ENCODE measurements at places on chromosomes 4 and X. TPM values are rescaled to one million over a fixed set of nuclear protein-coding genes. Genes with fewer than 3 reads are reported as not detected.

Gene MAGEC1
- total RNA-seq = not detected

Gene ETDA
- not detected for total RNA-seq

Gene GLOD5
- total RNA-seq = not detected

Gene UGDH
- total RNA-seq = 67.9 TPM

Gene PTTG2
- not detected for total RNA-seq

Gene ASB5
- total RNA-seq = not detected

Gene FGF13
- total RNA-seq = 0.02 TPM

Gene SLC6A14
- 0.05 TPM for total RNA-seq

DNA sequence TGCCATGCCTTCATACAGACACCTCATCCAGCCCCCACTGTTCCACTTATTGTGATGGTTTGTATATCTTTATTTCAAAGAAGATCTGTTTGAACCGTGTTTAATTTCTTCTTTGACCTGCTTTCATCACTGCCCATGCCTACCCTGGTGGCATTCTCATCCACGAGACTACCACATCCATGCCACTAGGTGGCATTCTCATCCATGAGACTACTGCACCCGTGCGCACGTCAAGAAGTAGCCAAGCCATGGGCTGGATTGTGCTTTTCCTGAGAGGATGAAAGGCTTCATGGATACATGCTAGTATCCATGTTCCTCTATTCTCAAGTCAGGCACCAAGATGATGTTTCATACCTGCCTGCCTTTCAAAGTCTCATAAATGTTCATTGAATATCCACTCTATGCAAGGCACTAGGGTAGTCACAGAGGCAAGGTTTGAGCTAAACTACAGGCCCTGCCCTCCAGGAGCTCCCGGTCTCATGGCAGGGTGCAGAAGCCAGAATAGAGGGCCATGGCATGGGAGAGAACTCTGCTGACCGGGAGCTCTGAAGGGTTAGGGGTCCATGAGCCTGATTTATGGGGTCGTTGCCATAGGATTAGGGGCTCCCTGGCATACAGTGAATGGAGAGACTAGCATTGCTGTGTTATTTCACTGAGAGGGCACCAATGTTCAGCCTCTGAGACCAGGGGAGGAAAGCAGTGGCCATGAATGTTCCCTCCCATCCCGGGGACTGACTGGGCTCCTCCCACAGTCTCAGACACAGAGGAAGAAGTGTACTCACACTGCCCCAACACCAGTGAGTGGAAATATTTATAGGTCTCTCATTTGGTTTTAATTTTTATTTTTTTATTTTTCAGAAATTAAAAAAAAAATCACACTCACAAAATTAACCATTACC, 24.8 kb upstream of the EOLA2 start:
- DNase-seq = peak; percentile 45

- DNase-seq = no peak
Measured at GRCh38 chr4:116561768-116562167, 523.6 kb downstream of the TRAM1L1 start.

- no peak for DNase-seq
Measured at GRCh38 chrX:43005561-43005960, 227.6 kb upstream of the PPP1R2C start.

DNA sequence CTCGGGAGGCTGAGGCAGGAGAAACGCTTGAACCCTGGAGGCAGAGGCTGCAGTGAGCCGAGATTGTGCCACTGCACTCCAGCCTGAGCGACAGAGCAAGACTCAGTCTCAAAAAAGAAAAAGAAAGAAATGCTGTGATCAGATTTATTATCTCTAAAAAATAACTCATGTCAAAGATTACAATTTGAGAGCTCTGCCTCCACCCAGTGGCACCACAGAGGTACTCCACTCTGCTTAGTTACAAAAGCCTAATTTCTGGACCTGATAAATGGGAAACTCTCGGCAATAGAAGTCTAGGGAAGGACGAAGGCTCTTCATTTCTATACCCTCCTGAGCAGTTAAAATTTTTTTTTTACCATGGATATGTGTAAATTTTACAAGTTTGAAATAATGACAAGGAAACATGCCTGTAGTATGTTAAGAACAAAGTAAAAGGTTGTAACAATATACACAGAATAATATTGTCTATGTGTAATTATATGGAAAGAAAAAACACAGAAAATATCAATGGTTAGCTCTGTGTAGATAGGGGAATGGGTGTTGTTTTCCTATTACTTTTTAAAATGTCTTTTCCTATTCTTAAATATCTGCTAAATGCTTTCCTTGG, 149.8 kb downstream of the STIM2 start:
- DNase-seq = peak; percentile 43

- DNase-seq = no peak
Measured at GRCh38 chr4:152577708-152578396, 42.0 kb upstream of the FBXW7 start.

GRCh38 chr4:15314974-15315373, 112.9 kb upstream of the C1QTNF7 start:
- no peak for DNase-seq

DNA sequence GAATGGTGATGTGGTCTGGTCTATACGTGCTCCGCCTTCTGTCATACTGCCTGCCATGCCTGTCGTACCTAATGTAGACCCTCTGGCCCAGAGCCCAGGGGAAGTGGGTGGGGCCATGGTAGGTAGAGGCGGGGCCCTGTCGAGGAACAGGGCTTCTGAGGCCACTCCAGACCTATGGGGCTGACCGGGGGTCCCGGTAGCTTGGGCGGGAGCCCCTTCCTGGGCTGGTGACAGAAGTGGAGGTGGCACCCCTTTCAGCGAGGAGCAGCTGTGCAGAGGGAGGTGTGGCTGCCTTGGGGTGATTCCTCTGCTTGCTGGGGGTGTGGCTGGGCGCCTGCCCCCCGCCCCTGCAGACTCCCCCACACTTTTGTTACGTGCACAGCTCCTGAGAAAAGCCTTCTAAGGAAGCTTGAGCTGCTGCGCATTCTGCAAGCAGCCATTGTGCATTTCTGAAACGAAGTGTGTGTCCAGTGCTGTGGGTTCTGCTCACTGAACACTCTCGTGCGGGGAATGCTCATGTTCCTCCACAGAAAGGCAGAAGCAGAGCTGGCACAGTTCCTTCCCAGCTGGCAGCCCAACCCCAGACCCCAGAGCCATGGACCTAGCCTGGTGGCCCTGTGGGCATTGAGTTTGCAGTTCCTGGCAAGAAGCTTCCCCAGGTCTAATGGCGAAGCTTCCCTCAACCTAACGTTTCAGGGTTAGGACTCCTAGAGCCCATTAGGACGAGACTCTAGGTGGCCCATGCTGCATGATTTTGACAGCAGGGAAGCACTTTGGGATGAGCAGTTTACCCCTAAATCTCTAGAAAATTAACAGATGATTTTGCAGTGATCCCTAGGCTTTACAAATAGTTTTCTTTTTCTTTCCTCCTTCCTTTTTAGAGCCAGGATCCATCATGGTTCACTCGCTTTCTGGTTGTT, 72.7 kb upstream of the HGFAC start:
- no peak for DNase-seq

GRCh38 chr4:131613086-131613823, 1535.8 kb upstream of the PCDH10 start:
- no peak for DNase-seq

DNA sequence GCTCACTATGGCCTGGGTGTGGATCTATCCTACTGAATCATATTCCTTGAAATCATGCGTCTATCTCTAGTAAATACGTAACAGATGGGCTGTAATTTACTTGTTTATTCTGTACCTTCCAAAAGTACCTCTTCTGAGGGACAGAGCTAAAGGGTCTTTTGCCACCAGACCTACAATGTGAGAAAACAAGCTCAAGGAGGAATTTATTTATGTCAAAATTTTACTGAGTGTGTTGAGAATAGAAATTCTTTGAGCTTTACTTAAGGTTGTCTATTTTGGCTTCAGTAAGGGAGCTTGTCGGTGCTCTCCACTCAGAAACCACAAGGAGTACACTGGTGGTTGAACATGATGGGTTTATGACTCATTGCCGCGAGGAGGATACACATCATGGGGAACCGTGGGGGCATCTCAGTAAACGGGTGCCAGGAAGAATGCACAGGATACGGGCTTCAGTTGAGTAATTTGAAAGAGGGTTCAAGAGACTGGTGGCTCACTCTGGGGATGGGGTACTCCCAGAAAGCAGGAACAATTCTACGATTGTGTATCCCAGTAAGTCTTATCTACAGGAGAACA, 3.0 kb downstream of the ANK2 start:
- DNase-seq = no peak

DNA sequence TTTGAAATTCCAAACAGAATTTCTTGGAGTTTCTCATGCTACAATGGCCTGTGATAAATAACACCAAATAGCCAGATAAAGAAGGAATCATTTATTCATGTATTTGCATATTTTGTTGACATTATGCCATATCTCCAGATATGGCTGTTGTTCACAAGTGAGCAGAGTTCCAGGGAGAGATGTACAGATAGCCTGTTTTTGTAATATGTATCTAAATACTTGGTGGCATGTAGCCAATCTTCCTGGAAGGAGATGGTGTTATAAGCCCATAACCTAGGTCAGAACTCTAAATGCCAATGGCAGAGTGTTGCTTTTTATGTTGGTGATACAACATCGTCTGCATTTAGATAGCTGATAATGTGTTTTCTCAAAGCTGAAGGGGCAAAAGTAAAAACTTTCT, 292.2 kb downstream of the FBXO8 start:
- no peak for DNase-seq

DNA sequence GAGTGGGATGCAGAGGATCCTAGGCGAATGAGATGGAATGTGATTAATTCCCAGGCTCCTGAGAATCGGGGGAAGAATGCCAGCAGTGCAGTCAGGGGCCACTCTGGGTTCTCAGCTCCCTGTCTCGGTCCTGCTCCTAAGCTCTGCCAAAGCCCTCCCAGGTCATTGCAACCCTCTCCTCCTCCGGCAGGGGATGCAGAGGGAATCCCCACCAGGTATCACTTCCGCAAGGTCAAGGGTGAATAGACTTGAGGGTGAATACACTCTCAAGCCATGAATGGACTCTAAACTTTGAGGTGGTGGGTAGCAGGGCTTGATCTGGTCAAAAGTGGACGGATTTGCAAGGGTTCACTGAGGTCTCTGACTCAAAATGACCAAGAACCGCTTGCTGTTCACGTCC, 139.3 kb upstream of the MXRA5 start:
- no peak for DNase-seq

GRCh38 chrX:121581885-121582284, 534.5 kb downstream of the GLUD2 start:
- DNase-seq = no peak

- DNase-seq = no peak
Measured at GRCh38 chr4:142544594-142544993, 301.5 kb downstream of the INPP4B start.

- no peak for DNase-seq
Measured at GRCh38 chr4:116215622-116216021, 869.8 kb downstream of the TRAM1L1 start.

GRCh38 chr4:73917081-73917501, 47.9 kb downstream of the CXCL1 start:
- DNase-seq = no peak

DNA sequence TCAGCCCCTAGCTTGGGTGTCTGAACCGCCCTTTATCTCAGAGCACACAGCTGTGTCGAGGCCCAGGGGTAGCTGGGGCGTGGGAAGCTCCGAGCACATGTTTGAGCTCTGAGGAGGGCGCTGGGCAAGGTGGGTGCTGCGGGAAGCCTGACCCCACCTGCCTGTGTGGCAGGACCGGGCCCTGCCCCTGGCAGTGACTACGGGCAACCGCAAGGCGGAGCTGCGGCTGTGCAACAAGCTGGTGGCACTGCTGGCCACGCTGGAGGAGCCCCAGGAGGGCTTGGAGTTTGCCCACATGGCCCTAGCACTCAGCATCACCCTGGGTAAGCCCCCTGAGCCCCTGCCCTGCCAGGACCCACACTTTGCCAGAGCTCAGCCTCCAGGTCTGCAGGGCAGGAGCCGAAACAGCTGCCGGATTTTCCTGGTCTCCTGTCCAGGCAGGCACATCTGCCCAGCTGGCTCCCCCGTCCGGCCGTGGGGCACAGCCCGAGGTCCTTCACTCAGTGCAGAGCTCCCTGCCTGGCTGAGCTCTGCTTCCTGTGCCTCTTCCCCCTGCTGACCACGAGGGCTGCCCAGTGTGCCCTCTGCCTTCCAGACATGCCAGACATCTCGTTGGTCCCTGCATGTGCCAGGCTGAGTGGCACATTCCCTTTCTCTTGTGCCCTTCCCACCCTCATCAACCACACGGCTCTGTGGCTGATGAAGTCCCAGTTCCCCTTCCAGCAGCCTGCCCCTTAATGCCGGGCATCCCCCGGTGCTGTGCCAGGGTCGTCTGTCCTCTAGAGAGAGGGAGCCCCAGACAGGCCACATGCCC, 33.2 kb upstream of the HTRA3 start:
- DNase-seq = no peak

DNA sequence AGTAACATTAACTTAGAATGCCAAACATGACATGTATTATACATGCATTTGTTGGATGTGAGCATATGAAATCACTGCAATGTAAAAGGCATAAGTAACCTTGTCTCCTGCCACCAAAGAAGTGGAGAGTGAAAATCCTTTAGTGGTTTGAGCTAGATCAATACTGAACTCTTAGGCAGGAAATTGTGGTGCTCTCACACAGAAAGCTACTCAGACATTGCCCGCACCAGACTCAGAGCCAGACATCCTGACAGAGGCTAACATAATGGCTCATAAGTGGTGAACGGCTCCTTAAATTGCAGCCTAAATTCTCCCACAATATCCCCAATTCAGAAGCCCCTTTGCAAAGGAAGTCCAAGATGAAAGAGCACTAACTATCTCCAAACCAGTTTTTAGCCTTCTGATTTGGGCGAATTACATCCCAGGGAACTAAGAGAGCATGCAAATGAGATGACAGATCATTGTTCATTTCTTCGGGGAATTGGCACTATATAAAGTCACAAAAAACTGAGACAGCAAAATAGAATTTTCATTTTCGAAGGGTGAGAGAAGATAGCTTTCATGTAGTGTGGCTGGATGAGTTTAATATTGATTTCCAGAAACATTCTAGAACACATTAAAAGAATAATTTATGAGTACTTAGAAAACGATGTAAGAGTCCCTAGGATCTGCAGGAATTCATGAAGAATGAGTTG, 233.6 kb upstream of the RPS6KA3 start:
- DNase-seq = no peak

GRCh38 chr4:151604238-151604637, 156.6 kb downstream of the GATB start:
- DNase-seq = no peak

DNA sequence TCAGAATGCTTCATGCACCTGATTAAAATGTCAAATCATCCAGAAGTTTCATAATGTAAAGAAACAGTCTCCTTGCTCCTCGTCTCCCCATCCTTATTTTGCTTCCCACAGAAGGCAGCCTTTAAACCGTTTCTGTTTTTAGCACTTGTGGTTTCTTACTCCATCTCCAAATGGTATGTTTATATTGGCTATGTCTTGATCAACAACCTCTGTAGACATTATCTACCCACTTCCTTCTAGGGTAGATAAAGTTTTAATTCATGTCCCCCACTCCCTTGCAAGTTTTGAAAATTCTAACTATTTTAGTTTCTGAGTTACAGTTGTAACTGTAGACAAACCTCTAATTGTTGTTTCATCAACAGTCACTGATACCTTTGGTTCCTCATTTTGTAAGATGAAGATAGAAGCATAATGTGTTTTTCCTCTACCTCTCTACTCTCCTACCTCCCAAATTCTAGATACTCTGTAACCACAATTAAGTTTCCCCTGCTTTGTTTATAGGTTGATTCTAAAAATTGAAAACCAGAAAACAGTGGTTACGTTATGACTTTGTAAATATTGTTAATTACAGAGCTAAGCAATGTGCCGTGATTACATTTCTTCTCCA, 291.7 kb upstream of the GATB start:
- DNase-seq = no peak

Measured in HCT116 (cell line).